Fibroblast of the aortic adventitia (primary cell): ENCODE measurements at places on chromosomes 7 and 10. TPM values are rescaled to one million over a fixed set of nuclear protein-coding genes. Genes with fewer than 3 reads are reported as not detected.

PTPRN2 gene
- total RNA-seq = 0.09 and 2.5 TPM in 2 replicates

ARID5B gene
- total RNA-seq = 51.0 and 87.9 TPM in 2 replicates

HOXA2 gene
- total RNA-seq = 0.16 and 3.6 TPM in 2 replicates

CDC14C gene
- total RNA-seq = not detected in 2 replicates

VIPR2 gene
- not detected in 2 replicates for total RNA-seq

GRID2IP gene
- not detected in 2 replicates for total RNA-seq

CALCR gene
- not detected in 2 replicates for total RNA-seq

CCDC126 gene
- 3.9 and 8.5 TPM in 2 replicates for total RNA-seq

ZNF107 gene
- 2.9 and 5.6 TPM in 2 replicates for total RNA-seq
